ENCODE measurements at places on chromosomes 2 and 18.

GRCh38 chr2:61536180-61536571 is 2.0 kb downstream of the XPO1 start:
- DNase-seq, result no peak

DNA sequence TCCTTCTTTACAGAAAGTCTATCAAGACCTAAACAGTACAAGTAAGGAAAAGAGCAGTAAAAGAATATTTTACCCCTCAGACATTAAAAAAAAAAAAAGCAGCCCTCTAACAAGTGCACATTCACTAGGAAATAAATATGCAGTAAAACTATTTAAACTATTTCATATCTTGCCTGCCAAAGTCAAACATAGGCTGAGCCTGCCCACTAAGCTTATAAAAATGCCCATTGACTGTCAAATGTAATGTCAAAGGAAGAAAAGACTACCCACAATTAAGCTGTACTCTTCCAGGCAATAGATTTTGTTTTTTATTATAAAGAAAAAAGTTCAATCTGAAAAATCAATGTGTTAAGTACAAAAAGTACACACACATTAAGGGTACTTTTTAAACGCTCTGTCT is 11.8 kb downstream of the ALS2 start:
- DNase-seq, result no peak

DNA sequence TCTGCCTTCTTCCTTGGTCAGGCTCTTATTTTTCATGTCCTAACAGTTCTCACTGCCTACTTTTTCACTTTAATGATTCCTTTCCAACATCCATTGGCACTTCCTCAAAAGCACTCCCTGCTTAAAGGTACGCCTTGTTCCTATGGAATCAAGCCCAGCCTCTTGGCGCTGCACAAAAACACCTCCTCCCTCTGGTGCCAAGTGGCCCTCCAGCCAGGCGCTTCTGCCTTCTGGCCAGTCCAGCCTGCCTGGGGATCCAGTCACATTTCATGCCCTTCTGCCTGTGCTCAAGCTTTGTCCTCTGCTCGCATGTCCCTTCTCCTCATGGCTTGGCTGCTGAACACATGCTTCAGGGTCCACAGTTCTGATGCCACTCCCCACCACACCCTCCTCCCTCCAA is 6.3 kb downstream of the TPRKB start:
- no peak for DNase-seq

- no peak for DNase-seq
Measured at GRCh38 chr2:196331143-196331542, 159.8 kb upstream of the STK17B start.

GRCh38 chr18:76450452-76451395 is 44.3 kb downstream of the ZNF516 start:
- DNase-seq, result peak; percentile 76

DNA sequence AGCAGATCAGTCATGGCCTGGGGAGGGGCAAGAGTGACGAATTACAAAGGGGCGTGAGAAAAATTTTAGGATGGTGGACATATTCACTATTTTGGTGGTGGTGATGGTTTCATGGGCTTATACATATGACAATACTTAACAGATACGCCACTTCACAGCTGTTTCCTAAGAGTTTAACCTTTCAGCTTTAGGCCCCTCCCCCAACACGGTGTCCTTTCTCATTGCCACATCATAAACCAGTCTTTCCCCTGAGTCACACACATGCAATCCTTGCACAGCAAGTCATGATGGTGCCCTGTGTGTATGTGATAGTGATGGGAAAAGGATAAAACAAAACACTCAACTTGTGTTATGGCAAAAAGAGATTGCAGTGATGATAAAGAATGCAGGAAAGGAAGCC is 47.6 kb upstream of the IL1R1 start:
- DNase-seq, result no peak

- DNase-seq, result peak; percentile 91
Measured at GRCh38 chr2:121530212-121530705, 421 bp upstream of the RNU4ATAC start.

- DNase-seq, result no peak
Measured at GRCh38 chr2:9378433-9379390, 44.6 kb downstream of the ITGB1BP1 start.

DNA sequence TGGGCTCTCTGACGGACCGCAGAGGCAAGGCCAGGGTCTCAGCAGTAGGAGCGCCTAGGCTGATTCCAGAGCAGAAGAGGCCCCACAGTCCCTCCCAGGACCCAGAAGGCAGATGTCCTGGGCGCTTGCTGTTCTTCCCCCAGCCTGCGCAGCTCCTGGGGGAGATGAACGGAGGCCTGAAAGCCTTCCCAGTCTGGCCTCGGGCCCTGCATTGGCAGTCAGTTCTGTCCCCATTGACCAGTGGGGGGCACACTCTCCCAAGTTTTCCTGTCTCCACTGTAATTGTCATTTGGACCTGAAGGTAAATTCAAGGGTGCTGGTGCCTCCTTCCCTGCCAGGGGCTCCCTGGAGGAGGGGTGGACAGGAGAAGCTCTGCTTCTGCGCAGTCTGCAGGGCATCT is 345.7 kb downstream of the CYP26B1 start:
- DNase-seq, result peak; percentile 74

DNA sequence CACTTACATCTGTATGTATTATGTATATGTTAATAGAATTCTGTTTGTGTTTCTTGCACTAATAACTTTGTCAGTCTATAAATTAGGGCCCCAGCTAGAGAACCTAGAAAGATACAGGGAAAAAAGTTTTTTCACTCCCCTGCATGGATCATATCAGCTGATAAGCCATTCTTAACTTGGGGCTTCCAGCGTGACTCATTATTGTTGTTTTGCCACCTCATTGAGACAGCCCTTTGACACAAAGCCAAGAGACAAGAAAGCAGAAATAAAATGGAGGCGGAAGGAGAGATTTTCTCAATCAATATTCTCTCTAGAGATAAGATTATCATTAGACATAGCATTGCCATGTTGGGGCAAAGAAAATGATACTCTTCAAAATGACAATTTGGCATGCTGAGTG is 93.4 kb downstream of the AKAIN1 start:
- DNase-seq, result no peak

GRCh38 chr18:62179213-62179612 is 7.6 kb downstream of the PIGN start:
- DNase-seq, result no peak

GRCh38 chr2:190554357-190555006 is 20.0 kb upstream of the NEMP2 start:
- DNase-seq, result no peak

DNA sequence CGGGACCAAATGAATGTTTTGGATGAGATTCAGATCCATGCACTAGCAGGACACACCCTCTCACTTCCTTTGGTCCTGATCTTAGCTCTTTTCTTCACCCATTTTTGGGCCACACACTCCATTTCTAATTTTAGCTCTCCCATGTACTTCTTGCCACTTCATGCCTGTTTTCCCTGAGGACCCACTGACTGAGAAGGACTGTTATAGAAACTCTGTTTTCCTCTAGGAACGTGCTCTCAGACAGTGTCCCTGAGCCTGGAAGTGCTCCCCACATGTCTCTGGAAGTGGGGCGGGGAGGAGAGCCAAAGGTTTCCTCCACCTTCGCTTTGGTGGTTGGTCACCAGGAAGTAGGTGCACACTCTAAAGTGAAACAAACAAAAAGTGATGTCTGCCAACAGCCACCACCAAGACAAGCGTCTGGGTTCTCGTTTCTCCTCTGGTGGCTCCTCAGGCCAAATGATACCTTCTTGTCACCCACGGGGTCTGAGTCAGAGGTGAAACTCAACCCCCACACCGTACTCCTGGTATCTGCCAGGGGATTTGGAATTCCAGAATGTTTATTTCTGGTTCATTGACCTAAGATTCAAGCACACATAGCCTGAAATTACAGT is 74.7 kb downstream of the MERTK start:
- no peak for DNase-seq

GRCh38 chr2:49261781-49262180 is 107.5 kb upstream of the FSHR start:
- DNase-seq, result no peak

GRCh38 chr2:56522605-56523089 is 338.9 kb downstream of the CCDC85A start:
- DNase-seq, result peak; percentile 54

DNA sequence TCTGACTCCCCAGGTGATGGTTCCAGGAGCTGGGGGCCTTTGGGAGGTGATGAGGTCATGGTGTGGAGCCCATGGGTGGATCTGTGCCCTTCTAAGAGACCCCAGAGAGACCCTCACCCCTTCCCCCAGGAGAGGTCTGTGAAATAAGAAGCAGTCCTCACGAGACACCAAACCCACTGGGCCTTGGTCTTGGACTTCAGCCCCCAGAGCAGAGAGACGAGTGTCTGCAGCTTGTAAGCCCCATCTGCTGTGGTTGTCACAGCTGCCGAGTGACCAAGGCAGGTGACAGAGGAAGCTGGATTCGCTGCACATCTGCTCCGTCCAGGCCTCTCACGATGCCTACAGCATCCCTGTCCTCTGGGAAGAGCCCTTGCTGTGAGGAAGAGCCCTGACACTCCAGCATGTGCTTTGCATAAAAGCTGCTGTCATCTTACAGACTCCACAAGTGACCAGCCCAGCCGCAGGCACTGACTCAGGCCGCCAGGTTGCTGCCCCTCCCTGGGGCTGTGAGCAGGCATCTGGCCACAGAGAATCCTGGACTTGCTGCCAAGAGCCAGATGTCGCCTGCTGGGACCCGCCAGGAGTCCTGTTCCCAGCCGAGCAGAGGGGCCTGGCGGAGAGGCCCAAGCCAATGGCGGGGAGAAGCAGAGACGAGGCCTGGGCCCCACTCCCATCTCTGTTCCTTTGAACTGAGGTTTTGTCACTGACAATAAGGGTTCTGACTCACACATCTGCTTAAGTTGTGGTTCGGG is 150.8 kb downstream of the PXDN start:
- peak; percentile 75 for DNase-seq

- no peak for DNase-seq
Measured at GRCh38 chr2:237184192-237184918, 98.7 kb downstream of the COPS8 start.

DNA sequence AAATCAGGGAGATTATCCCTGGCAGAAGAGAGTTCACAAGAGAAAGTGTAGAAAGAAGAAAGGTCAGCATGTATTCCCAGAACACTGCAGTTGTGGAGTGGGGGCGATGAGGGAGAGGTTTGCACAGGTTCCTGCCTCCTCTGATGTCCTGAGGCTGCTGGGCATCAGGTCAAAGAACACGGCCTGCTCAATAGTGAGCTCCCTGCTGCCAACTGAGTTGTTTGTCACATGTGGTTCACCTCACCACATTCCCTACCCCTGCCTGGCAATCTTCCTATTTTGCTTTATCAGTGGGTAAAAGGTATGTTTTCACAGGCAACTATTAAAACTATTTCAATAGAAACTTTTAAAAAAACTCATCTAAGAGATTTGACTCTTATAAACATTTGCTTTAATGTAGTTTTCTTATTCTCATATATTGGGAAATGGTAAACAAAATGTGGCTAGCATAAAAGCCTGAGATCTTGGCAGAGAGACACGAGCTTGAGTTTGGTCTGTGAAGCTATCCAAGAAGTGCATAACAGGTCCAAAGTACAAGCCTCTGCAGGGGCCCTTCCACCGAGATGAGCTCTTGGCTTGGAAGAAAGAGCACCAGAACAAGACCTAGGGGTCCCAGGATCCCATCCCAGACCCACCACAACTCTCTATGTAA is 123.9 kb upstream of the SRD5A2 start:
- DNase-seq, result no peak

GRCh38 chr2:168632709-168633121 is 169.7 kb upstream of the NOSTRIN start:
- DNase-seq, result no peak

DNA sequence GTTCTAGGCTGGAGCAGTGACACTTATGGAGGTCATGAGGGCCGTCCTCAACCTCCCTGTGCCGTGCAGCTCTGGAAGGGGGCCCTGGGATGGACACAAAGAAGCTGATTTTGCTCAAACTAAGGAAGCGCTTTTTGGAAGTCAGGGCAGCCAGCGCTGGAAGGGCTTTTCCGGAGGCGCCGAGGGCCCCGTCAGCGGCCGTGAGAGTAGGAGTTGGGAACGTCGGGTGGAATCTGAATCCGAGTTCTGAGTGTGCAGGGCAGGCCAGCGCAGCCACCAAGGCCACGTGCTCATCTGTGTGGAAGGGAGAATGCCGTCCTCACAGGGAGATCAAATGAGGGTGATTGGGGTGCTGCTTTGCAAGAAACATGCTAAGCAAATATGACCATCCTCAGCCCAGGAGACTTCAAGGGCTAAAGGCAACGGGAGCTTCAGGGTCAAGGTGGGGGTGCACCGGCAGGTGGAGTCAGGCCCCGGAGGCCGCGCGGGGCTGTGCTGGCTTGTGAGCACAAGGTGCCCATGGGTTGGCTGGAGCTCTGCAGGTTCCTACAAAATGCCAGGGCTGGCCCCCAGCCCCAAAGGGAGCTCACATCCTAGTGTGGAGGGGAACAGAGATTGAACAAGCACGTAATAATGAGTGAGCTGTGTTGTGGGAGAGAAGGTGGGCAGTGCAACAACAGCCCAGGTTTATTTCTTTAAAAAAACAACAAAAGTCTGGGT is 70.4 kb upstream of the HPCAL1 start:
- peak; percentile 15 for DNase-seq

DNA sequence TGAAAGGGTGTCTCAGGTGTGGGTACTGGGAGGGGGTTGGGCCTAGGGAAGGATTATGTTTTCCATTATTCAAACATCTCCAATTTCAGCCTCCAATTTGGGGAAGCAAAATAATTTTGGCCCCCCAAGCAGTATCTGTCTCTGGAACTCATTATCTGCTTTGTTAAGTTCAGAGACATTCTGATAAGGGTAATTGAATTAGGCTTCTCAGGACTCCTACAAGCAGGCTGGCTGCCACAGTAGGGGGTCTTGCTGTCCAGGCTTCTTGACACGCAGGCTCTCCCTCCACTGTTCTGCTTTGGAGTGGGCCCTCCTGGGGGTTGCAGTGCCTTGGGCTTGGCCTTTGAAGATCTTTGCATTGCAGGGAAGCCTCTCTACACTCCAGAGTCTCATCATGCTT is 108.1 kb upstream of the SIX2 start:
- no peak for DNase-seq

GRCh38 chr2:191358325-191359025 is 113.3 kb downstream of the MYO1B start:
- DNase-seq, result no peak

GRCh38 chr2:238793306-238793705 is 54.6 kb upstream of the TWIST2 start:
- DNase-seq, result no peak

DNA sequence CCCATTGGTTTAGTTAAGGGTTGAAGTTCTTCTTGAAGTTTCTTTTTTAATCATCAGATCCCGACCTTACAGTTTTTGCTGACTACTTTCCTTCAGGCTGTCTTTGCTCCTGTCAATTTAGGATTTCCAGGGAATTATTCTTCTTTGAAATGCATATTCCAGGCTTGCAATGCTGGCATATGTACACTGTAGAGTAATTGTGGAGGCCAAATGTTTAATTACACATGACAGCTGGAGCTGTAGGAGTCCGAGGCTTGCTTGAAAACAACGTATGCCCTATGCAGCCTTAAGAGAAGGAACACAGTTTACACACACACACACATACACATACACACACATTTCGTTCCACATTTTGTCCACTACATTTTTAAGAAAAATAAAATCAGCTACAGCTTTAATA is 602.3 kb downstream of the TMEM182 start:
- DNase-seq, result no peak
